Esophagus (tissue), 2 donors: ENCODE measurements at places on chromosomes 4 and X. TPM values are rescaled to one million over a fixed set of nuclear protein-coding genes. Genes with fewer than 3 reads are reported as not detected.

The TBX22 gene
- polyA plus RNA-seq = not detected

The GPRIN3 gene
- polyA plus RNA-seq = 0.24 TPM

The SOWAHD gene
- 0.14 TPM for polyA plus RNA-seq

The MAGEA1 gene
- not detected for polyA plus RNA-seq

The CYBB gene
- 1.2 TPM for polyA plus RNA-seq

The UGT8 gene
- polyA plus RNA-seq = 1.3 TPM

The GLRA3 gene
- not detected for polyA plus RNA-seq

The ASB5 gene
- 2.1 TPM for polyA plus RNA-seq

The TMEM31 gene
- polyA plus RNA-seq = 0.05 TPM

The TMEM33 gene
- polyA plus RNA-seq = 10.9 TPM
